ENCODE measurements at places on chromosomes 2 and 18. TPM values are rescaled to one million over a fixed set of nuclear protein-coding genes. Genes with fewer than 3 reads are reported as not detected.

GPR35 gene
- 18.7 TPM for total RNA-seq

LRRC30 gene
- total RNA-seq = not detected

ITPRIPL1 gene
- 6.6 TPM for total RNA-seq

DLX2 gene
- not detected for total RNA-seq

AKAIN1 gene
- not detected for total RNA-seq

GRB14 gene
- total RNA-seq = 2.7 TPM

CXXC1 gene
- 92.9 TPM for total RNA-seq

FEV gene
- not detected for total RNA-seq

STAM2 gene
- 41.1 TPM for total RNA-seq

UGT1A8 gene
- not detected for total RNA-seq

COPS7B gene
- total RNA-seq = 45.0 TPM

SATB2 gene
- total RNA-seq = 2.6 TPM

CFC1 gene
- total RNA-seq = not detected

FAM161A gene
- total RNA-seq = 1.5 TPM

DQX1 gene
- total RNA-seq = 0.50 TPM

CDH19 gene
- total RNA-seq = 5.4 TPM

NGEF gene
- total RNA-seq = 0.79 TPM

ZNF2 gene
- 5.1 TPM for total RNA-seq

KIAA2012 gene
- not detected for total RNA-seq

C2orf68 gene
- total RNA-seq = 40.5 TPM

RTP5 gene
- total RNA-seq = 2.2 TPM

DAPL1 gene
- total RNA-seq = not detected

TUBA3E gene
- total RNA-seq = not detected

SERPINB13 gene
- total RNA-seq = not detected

HOXD4 gene
- 7.1 TPM for total RNA-seq

COA5 gene
- 37.6 TPM for total RNA-seq

C2orf78 gene
- not detected for total RNA-seq

UGT1A5 gene
- total RNA-seq = not detected

Measured in spleen (tissue), 13 donors.